M059J (cell line): ENCODE measurements at places on chromosomes 2 and 18. TPM values are rescaled to one million over a fixed set of nuclear protein-coding genes. Genes with fewer than 3 reads are reported as not detected.

DNA sequence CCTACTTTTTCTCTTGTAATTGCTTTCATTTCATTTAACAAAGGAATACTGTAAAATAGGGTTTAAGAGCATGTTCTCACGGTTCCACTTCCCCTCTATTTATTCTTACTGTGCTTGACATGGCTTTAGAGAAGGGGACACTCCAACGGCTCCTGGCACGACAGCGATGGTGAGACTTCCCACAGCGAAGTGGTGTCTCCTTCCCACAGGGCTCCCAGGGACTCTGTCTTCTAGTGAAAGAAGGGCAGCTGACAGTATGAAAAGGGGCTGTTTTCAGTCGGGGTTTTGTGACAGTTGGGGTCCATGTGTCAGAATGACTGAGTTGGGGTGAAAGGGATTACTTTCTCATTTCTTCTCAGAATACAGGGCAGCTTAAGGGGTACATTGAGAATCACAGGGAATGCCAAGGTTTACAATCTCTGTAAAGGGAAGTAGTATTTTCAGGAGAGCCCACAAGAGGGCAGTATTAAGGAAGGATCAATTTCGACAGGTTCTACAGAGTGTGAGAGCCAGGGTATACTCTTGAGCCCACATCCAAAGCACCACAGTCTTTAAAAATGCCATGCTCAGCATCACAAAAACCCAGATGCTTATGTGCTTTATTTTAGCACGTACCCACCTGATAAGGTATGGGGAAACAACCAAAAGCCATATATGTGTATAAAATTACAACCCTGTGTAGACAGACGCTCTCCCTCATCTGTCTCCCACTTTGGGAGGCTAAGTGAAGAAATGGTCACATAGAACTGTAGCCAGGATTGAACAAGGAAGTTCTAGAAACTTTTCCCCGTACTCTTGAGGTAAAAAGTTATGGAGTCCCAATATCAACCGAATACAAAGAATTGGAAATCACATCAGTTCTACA lies 31.3 kb upstream of the RAPGEF4 start:
- DNase-seq = peak; percentile 31

DNA sequence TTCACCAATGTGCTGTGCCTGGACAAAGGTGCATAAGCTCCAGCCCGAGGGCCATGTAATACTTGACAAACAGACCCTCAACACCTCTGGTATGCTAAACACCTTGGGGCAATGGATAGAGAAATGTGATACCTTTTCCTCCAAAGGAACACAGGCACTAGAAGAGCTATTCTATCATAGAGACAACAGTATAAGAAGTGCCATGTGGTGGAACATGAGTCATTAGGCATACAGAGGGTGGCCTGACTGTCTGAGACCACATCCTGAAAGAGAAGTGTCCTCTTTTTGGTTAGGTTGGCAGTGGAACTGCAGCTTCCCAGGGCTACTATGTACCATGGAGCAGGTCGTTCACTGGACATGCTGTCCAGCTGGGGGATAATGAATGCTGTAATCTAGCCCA lies 153.9 kb downstream of the INSIG2 start:
- DNase-seq = peak; percentile 76

DNA sequence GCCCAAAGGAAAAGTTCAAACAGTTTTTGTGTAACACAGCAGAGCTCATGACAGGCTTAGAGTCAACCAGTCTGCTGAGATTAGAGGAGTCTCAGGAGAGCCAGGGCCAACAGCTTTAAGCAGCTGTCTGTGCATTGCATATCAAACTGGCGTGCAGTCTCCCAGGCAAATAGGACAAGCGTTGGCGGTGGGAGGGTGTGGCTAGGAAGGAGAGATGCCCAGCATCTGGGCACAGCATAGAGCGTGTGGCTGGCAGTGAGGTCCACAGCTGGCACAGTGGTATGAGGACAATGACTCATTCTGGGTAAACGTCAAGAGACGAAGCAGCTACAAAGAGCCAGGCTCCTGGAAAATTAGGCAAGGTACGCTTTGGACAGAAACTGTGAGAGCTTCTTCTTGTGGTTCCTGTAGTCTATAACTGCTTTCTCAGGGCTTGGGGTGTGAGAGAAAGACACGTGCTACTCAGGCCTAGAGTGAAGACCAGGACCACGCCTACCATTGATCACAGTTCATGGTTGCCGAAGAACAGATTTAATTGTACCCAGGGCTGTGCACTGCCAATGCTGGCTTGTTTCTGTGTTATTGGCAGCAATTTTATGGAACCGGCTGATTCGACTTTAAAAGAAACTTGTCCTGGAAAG lies 14.8 kb downstream of the ZAP70 start:
- DNase-seq = peak; percentile 38

GRCh38 chr2:22947741-22948140 lies 437.2 kb upstream of the KLHL29 start:
- DNase-seq = no peak

DNA sequence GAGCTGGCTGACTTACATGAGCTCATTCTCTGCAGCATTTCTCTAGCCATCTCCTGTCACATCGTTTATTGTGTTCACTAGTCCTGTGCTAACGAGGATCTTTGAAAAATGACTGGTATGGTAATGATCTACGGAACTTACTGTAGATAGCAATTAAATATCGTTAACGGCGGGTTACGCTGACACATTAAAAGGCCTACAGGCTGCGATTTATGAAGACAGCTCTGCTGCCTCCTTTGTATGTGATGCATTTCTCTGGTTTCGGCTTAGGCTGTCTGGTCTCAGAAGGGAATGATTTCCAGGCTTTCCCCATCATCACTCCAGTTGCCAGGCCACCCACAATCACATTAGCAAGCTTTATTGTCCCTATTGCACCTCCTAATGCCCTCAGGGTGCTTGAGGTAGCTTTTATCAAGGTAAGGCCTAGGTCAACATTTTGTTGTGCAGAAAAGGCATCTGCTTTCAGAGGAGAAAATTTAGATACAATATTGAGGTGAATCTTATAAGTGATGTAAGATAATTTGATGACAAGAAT lies 284.4 kb downstream of the SOX11 start:
- no peak for DNase-seq

- DNase-seq = no peak
Observed at GRCh38 chr2:132400901-132401240, 15.7 kb upstream of the GPR39 start.

DNA sequence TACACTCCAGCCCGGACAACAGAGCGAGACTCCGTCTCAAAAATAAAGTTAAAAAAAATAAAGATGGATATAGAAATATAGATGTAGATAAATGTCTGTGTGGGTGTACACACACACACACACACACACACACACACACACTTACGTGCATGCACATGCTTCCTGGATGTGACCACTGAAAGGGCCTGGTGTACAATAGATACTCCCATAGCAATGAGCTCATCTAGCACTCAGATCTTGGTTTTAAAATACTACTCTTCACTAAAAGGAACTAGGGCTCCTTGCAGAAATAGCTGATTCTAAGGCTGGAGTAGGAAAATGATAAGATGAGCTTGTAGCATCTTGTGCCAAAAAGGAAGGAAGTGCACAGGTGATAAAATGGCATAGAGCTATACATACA lies 39.1 kb downstream of the ROCK2 start:
- no peak for DNase-seq

The CCDC68 gene
- total RNA-seq = 0.05 and 0.30 TPM in 2 replicates

The SNED1 gene
- 1.3 and 2.2 TPM in 2 replicates for total RNA-seq

The RIT2 gene
- 0.37 and 0.79 TPM in 2 replicates for total RNA-seq
